ENCODE measurements at places on chromosomes 11 and 22.

DNA sequence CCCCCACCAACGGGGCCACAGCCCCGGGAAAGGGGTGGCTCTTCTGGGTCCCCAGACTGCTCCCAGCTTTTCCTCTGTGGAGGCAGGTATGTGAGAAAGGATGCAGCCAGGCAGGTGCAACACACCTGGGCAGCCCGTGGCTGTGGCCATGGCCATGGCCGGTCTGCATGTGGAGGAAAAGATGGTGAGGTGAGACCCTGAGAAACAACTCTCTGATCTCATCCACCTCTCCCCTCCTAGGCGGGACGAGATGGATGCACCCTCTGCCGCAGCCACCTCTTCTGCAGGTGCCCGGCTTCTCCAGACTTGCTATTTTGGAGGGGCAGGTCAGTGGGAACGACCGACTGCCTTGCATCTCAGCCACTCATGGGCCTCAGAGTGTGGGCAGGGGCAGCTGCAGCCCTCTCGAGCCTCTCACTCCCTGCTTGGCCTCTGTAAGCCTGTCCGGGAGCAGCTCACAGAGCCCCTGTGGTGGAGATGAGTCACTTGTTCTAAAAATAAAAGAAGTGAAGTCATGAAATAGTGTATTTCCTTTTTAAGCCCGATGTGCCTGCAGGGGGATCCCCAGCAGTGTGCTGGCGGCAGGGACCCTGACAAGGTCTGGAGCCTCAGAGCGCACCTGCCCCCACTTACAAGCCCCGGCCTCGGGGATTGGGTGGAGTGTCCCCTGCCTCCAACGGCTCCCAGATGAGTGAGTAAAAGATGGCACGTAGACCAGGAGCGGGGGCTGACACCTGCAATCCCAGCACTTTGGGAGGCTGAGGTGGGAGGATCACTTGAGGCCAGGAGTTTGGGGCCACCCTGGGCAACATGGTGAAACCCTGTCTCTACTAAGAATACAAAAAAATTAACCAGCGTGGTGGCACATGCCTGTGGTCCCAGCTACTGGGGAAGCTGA is 10.7 kb downstream of the SMIM38 start:
- peak; percentile 66 for DNase-seq

DNA sequence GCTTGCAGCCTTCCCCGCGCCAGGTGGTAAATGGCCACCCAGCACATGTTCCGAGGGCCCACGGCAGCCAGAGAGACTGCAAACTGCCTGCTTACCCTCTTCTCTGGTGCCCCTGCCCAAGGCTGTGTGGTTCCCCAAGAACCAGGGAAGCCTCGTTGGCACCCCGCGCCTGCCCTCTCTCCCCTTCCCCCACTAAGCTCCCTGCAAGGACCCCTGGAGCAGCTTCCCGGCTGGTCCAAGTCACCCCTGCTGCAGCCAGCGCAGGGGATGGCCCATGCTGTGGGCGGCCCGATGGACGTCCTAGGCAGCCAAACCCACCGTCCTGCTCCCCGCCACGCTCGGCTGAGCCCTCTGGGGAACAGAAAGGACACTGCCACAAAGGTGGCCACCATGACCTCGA is 30.2 kb downstream of the MACROD1 start:
- no peak for DNase-seq

DNA sequence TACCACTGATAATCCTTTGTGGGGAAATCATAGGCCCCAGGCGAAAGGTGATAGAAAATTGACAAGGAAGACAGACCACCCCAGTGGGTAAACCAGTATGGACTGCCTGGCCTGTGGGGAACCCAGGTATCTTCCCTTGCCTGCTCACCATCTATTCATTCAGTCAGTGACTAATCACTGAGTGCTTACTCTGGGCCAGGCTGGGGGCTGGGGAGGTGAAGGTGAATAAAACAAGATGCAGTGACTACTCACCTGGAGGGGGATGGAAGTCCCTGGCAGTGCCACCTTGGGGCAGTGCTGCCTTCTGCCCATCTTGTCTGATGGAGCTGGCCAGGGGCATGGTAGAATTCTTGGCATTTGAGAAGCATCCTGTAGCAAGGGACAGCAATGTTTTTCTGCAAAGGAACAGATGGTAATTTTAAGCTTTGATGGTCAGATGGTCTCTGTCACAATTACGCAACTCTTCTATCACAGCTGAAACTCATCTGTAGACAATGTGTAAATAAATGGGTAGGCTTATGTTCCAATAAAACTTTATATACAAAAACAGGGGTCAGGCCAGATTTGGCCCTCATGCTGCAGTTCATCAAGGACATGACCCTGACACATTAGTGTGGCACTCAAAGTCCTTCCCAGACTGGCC is 4.6 kb downstream of the ISX start:
- DNase-seq: no peak

DNA sequence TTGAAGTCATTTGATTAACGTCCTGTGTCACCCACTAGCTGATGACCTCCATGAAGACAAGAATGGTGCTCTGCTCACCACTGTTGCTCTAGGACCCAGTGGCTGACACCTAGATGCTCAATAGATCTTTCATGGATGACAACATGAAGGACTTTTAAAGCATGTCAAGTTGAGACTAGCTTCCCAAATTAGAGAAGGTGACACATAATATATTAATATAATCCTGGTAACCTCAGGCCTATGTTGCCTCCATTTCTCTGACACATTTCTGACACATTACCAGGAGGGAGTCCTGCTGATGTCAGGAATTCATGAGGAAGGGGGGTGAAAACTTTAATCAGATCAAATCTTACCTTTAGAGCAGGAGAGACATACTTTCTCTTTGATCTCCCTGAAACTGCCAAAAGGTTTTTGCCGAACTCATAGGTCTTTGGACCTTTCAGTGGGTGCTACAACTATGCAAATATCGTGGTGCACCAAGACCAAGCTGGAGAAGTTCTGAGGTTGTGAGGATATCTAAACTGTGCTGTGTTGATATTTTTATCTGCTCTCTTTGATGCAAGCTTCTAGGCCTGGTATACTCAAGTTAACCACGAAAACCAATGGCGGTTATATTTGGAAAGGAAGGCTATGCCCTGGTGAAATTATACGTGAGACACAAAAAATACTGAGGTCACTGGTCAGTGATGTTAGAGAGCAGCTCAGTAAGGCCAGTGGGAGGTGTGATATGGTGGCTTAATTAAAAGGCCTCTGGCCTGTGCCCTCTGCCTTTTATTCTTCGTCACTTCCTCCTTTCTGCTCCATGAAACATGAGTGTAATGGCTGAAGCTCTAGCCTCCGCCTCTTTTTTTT is 13.2 kb upstream of the AMPD3 start:
- no peak for DNase-seq

DNA sequence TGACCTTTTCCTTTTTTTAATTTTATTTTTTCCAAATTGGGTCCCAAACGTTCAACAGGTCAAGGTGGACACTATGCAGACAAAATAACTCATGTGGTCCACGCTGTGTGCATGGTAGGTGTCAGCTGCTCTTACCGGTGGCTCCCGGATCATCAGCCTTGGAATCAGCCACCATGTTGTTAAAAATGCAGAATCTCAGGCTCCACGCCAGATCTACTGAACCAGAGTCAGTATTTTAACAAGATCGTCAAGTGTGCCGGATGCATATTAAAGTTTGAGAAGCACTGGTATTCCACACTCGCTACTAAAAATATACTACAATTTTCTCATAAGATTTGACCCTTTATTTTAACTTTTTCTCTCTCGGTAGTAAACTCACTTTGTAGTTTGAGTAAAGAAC is 553 bp upstream of the LDLRAD3 start:
- DNase-seq: no peak

GRCh38 chr22:45225732-45226502 is 14.8 kb downstream of the KIAA0930 start:
- DNase-seq: no peak
